Bronchial smooth muscle cell (primary cell): ENCODE measurements at places on chromosomes 3 and 15. TPM values are rescaled to one million over a fixed set of nuclear protein-coding genes. Genes with fewer than 3 reads are reported as not detected.

ATP13A4 gene
- total RNA-seq: 0.86 and 1.3 TPM in 2 replicates

PCYT1A gene
- total RNA-seq: 67.3 and 125 TPM in 2 replicates

ZPLD1 gene
- under 0.01 TPM in 2 replicates for total RNA-seq

RASL12 gene
- 31.7 and 58.0 TPM in 2 replicates for total RNA-seq

TMEM158 gene
- total RNA-seq: 10.2 and 19.7 TPM in 2 replicates

LRRC3B gene
- total RNA-seq: not detected in 2 replicates

CASR gene
- not detected in 2 replicates for total RNA-seq

TRPM1 gene
- not detected in 2 replicates for total RNA-seq

ZNF385D gene
- 1.1 and 1.5 TPM in 2 replicates for total RNA-seq

BOC gene
- 2.8 and 3.5 TPM in 2 replicates for total RNA-seq

GOLGA8A gene
- 4.8 and 13.2 TPM in 2 replicates for total RNA-seq

NPTN gene
- total RNA-seq: 107 and 110 TPM in 2 replicates

LSMEM2 gene
- total RNA-seq: not detected in 2 replicates

CAMK1 gene
- total RNA-seq: 38.5 and 52.0 TPM in 2 replicates

ACSBG1 gene
- not detected in 2 replicates for total RNA-seq
